SW480 (cell line): ENCODE measurements at places on chromosomes 3 and 15.

DNA sequence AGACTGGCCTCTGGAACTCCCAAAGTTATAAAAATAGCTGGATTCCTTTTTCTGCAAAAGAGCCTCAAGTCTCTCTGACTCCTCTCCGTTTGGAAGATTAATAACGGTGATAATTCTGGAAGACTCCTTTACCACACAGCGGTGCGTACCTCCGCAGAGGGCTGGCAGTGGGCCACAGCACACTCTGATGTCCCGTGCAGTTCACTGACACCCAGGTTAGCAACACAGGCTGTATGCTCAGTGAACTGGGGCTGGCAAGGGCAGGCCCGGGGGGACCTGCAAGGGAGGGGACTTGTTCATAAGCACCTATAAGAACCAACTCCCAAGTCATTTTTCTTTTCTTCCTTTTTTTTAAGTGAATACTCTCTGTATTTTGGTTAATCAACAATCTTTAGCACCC is 120.3 kb upstream of the TJP1 start:
- no peak for DNase-seq

- no peak for DNase-seq
Observed at GRCh38 chr15:71060983-71061382, 54.3 kb upstream of the THSD4 start.

- DNase-seq = peak; percentile 27
Observed at GRCh38 chr3:75180945-75181298, 483.2 kb upstream of the FRG2C start.

DNA sequence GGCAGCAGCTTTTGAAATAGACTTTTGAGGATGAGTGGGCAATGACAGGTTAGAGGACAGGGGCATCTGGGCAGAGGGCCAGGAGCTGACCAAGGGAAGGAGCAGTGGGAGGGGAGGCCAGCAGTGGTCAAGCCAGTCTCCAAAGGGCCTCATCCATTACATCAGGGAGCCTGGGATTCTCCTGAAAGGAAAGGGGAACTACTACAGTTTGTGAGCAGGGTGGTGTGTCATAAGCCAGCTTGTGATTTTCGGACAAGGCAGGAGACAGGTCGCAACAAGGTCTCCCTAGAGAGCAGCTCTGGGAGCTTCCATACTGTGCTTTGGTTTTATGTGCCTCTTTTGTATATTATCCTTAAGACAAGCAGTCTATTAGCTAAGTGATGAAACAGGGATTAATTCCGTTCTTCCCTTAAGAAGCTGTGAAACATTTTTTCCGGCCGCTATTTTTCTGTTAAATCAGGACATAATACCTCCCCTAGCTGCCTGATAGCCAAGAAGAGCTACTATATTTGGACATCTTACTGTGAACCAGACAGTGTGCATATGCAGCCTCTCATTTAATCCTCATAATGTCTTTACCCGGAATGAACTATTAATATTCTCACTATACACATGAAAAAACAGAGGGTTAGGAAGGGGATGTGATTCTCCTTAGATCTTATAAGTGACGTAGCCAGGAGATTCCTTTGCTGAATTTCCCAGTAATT is 46.4 kb downstream of the C2CD4B start:
- DNase-seq = no peak

DNA sequence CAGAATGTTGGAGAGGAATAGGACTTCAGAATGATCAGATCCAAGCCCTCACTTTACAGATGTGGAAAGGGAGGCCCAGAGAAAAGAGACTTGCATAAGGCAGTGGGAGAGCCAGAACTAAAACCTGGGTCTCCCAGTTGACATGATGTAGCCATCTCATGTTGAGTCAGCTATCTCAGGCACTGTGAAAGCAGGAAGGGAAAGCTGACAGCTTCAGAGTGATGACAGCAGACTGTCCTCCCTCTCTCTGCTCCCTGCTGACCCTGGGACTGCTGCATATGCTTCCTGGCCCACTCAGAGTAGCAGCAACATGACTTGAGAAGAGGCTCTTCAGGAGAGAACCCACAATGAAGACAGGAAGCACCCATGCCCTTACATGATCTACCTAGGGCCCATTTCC is 14.7 kb downstream of the FHIT start:
- DNase-seq = no peak

DNA sequence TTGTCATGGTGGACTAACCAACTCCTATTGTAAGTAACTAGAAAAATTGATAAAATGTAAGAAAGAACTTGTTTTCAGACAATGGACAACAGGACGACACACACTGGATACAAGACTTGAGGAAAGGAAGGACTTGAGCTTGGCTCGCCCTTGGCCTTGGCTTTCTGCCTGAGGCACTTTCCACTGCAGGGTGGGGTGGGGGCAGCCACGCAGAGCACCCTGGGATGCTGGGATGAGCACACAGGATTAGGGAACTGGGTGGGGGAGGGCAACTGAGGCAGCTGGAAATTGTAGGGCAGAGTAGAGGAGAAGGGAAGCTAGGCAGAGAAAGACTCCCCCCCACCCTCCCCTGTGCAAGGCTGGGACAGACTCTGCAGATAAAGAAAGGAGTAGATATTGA is 25.5 kb upstream of the HHATL start:
- no peak for DNase-seq

- no peak for DNase-seq
Observed at GRCh38 chr15:59644756-59645155, 12.6 kb downstream of the GTF2A2 start.

- no peak for DNase-seq
Observed at GRCh38 chr3:187315872-187316271, 24.3 kb upstream of the MASP1 start.

- DNase-seq = no peak
Observed at GRCh38 chr15:26023691-26024090, 160.6 kb upstream of the ATP10A start.

DNA sequence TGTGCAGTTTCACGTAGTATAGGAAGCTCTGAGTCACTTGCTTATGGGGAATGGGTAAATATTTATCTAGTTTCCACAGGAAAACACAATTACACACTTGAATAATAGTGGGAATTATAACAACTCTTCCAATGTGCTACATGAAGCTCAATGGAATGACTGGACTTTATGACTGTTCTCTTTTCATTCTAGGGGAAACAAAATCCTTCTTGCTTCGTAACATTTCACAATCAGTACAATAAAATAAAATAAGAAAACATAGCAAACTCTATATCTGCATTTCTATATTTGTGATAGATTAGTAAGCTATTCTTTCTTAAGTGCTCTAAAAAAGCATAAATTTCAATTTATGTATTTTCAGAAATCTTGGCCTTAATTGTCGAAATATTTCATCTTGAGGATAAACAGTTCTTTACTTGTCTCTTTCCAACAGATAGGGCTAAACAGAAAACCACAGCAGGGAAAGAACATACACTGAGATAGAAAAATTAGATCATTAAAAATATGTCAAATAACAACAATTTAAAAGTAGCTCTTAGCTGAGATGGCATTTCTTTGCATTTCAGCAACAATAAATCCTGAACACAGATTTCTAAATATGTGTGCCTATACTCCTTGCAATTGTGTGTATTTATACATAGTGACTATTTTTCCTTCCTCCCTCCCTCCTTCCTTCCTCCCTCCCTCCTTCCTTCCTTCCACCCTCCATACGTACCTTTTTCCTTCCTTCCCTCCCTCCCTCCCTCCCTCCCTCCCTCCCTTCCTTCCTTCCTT is 395.5 kb upstream of the KCNMB2 start:
- no peak for DNase-seq

GRCh38 chr3:188832961-188833721 is 338.6 kb upstream of the TPRG1 start:
- DNase-seq = no peak

DNA sequence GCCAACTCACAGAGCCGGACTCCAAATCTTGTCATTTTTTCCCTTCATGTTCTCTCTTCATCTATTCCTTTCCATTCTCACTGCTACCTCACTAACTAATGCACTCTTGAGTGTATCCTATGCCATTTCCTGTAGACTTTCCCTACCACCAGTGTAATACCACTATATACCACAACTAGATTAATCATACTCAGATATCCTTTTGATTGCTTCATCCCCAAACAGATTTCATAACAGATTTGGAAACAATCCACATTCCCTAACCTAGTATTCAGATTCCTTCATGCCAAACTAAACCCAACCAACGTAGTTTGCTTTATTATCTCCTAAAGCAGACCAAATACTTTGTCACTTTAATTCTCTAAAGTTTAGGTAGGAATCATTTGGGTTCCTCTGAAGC is 2.6 kb upstream of the PLOD2 start:
- peak; percentile 4 for DNase-seq

DNA sequence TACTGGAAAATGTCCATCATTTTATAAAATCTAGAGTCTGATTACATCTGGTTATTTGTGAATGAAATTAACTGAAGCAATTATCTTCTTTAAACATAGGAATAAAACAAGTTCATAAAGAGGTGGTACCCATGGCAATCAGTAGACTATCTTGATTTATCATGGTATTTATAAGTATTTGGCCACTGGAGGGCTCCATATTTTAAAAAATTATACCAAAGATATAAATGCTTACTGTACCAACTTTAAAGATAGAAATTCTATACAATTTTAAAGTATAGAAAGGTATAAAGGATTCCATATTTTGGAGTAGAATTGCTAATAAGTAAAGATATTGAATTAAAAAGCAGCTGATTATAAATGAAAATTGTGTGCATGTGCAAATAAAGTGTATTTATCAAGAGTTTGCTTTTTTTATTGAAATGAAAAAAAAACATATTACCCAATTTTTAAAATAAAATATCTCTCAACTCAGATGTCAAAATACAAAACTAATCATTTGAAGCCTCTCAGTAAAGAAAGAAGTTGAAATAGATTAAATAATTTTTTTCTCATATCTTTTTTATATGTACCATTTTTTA is 105.3 kb downstream of the BBX start:
- no peak for DNase-seq

GRCh38 chr15:41810651-41811431 is 17.1 kb upstream of the JMJD7 start:
- no peak for DNase-seq

DNA sequence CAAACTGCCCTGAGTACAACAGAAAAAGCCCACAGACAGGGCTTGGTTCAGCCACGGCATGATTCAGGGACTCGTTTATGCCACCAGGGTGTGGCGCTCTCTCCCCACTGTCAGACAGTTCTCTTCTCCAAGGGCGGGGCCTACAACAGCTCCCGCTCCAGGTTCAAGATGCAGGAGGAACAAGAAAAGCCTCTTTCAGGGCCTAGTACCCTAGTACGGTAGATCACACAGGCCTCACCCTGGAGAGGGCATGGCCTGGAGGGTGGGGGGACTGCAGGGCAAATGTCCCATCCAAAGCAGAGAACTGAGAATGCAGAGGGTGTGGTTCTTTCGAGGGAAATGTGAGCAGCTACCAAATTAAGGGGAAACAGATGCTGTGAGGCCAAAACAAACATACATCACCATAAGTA is 12.0 kb downstream of the MESD start:
- peak; percentile 33 for DNase-seq

DNA sequence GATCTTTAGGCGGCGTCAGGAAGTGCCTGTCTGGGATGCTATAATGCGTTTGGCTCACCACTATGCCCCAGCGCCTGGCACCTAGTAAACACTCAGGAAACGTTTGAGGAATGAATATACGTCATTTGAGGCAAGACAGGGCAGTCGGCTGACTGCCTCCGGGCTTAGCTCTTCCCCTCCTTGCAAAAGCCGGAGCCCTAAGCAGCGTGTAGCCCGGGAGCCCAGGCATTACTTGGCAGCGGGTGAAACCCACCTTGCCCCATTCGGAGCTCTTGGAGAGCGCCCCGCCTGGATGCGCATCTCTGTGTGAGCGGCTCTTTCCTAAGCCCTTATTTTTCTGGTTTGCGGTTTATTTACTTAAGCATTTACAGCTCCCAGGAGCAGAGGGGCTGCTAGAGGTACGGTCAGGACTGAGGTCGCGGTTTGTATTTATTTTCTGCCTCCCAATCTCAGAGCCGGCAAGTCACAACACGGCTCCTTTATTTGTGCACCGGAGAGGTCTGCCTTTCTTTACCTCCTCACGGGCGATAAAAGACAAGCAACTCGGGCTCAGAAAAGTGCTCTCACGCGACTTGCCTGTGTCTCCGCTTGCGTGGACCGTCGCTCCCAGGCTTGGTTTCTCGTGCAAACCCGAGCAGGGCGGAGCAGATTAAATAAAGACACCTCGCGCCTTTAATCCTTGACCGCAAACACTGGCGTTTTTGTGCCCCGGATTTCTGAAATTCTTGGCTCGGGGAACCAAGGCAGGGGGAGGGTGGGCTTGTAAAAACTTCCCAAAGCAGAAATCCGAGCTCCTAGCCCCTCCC is 737 bp upstream of the ITPR1 start:
- peak; percentile 49 for DNase-seq

DNA sequence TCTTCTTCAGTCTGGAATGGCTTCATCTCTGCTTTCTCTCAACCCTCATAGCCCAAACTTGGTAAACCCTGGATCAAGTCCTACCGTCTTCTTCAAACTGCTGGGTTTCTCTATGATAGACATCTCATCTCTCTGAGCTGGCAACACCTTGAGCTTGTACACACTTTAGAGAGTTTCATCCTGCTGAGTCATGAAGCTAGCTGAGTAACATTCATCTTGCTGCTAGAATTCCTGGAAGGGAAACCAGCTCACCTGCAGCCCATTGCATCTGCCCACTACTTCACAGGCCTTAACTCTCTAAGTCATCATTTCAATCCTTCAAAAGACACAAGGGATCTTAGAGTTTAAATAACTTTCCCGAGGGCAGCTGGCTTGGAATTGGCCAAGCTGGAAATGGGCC is 175.5 kb upstream of the RORA start:
- DNase-seq = no peak

DNA sequence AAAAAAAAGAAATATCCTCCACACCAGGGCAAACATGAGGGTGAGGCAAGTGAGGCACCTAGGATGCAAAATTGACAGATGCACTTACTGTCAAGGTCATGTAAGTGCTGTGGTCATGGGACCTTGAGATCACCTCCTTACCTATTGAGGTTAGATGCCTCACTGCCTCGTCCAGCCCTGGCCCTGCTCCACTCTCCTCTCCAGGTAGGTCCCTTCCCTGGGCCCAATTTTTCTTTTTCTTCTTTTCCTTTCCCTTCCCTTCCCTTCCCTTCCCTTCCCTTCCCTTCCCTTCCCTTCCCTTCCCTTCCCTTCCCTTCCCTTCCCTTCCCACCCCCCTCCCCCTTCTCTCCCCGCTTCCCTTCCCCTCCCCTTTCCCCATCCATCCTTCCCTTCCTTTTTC is 71.1 kb upstream of the DLG1 start:
- DNase-seq = no peak

- peak; percentile 64 for DNase-seq
Observed at GRCh38 chr3:137110392-137110996, 152.7 kb downstream of the IL20RB start.
